Motor neuron (in vitro differentiated cells): ENCODE measurements at places on chromosomes 4 and X. TPM values are rescaled to one million over a fixed set of nuclear protein-coding genes. Genes with fewer than 3 reads are reported as not detected.

DNA sequence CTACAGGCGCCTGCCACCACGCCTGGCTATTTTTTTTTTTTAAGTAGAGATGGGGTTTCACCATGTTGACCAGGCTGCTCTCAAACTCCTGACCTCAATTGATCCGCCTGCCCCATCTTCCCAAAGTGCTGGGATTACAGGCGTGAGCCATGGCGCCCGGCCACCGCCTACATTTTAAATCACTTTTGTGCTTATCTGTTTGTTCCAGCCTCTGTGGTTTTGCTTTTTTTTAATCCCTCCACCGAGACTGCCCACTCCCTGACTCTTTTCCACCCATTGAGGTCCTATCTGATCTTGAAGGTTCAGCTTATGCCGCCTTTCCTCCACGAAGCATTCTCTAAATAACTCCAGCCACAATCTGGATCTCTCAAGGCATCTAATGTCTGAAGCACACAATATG lies 73.5 kb downstream of the CHRDL1 start:
- ATAC-seq, result no peak

DNA sequence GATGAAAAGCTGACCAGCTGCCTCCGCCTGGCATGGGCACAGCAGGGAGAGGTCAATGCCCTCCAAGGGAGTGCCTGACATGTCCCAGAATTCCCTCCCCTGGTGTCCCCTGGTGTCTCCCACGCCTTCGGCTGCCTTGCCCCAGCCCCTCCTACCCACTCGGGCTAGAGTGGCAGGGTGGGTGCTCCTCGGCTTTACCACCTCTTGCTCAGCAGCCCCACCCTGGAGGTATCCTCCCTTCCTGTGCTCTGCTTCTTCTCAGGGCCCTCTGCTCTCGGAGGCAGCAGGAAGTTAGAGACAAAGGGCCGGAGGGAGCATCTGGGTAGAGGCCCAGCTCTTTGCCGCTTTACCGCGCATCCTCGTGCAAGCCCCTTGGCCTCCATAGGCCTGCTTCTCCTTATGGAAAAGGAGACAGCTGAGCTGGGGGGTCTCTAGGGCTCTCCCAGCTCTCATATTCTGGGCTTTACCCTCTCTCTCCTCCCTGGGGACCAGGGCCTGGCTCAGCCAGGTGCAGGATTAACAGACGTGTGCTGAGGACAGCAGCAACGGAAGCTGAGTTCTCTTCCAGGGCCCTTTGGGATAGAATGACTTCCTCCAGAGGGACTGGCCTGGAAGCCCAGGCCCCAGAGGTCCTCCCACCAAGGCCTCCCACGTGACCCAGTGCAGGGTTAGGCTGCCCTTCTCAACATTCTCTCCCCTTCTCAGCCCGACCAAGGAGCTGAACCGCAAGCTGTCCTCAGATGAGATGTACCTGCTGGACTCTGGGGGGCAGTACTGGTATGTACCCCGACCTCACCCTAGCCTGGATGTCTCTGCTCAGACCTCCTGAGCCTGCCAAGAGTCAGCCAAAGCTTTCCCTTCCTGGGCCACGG lies 17.2 kb downstream of the XPNPEP2 start:
- ATAC-seq, result peak; percentile 39

GRCh38 chr4:38920186-38920585 lies 52.6 kb downstream of the FAM114A1 start:
- no peak for ATAC-seq

GRCh38 chrX:636981-637659 lies 6.5 kb downstream of the SHOX start:
- ATAC-seq, result no peak

- no peak for ATAC-seq
Measured at GRCh38 chrX:51931566-51932150, 38.2 kb downstream of the MAGED1 start.

GRCh38 chr4:53552711-53553110 lies 38.6 kb downstream of the LNX1 start:
- no peak for ATAC-seq

DNA sequence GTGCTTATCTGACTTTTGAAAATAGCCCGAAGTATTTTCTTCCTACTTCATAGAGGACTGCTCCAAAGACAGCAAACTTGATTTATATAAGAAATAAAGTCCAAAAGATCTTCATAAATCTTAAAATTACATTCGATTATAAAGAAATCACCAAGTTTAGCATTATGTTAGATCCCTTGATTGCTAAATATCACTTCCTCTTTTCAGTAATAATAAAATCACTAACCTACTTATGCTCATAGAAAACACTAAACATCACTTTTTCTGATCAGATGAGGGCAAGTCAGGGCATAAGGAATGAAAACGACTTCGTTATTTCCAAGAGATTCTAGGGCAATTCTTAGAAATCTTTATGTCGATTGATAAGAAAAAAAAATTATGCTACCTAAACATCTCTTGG lies 32.0 kb downstream of the DYNLT3 start:
- no peak for ATAC-seq

DNA sequence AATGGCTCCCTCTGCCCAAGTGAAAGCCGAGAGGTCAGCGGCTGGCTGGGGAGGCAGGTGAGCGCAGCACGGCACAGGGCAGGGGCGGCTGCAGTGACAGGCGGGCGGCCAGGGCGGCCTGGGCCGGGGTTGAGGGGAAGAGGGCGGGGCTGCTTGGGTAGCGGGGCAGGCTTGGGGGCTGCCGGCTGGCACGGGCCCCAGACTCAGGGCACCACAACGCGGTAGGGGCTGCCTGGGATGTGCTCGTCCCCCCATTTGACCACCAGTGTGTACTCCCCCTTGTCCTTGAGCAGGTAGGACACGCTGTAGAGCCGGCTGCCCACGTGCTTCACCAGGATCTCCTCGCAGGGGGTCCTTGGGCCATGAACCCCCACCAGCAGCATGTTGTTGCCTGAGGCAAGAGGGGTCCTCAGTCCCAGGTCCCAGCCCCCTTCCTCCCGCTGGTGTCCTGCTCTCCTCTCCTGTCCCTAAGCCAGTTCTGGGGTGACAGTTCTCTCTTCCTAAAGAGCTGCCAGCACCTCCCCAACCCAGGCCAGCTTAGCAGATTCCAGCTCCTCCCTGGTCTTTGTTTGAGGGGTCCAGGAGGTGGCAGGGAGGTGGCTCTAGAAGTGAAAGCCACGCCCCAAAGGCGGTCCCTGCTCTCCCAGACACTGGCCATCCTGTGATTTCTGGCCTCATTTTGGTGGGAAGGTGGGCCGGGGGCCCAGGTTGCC lies 25.6 kb downstream of the FLNA start:
- no peak for ATAC-seq

Gene TADA2B
- total RNA-seq, result 11.2 and 13.2 TPM in 2 replicates
